ENCODE measurements at places on chromosomes 5 and 9. TPM values are rescaled to one million over a fixed set of nuclear protein-coding genes. Genes with fewer than 3 reads are reported as not detected.

TTLL11 gene
- total RNA-seq: 3.9 TPM

PDZD2 gene
- total RNA-seq: 0.23 TPM

SPATA31A3 gene
- not detected for total RNA-seq

TLX3 gene
- total RNA-seq: not detected

POLR3G gene
- total RNA-seq: 17.2 TPM

NLN gene
- 62.7 TPM for total RNA-seq

N4BP3 gene
- 0.67 TPM for total RNA-seq
